Putamen (tissue), 1 donor: ENCODE measurements at places on chromosomes 2 and 18.

DNA sequence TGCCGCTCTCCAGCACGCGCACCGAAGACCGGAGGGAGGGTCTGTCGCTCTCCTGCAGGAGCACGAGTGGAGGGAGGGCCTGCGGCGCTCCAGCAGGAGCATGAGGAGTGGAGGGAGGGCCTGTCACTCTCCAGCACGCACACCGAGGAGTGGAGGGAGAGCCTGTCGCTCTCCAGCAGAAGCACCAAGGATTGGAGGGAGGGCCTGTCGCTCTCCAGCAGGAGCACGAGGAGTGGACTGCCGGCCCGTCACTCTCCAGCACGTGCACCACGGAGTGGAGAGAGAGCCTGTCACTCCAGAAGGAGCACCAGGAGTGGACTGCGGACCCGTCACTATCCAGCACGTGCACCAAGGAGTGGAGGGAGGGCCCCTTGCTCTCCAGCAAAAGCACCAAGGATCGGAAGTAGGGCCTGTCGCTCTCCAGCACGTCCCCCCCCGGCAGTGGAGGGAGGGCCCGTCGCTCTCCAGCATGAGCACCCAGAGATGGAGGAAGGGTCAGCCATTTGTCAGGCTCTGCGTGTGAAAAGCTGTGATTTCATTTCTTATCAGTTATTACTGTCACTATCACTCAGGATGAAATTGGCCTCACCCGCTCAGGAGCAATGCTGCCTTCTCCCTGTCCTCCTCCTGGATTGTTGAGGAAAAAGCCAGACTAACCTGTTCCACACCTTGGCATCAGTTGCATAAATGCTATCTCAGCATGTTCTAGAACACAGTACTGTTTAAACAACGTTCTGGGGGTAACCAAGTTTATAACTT, 35.9 kb downstream of the ADI1 start:
- DNase-seq = no peak

GRCh38 chr2:166413255-166413654, 37.5 kb upstream of the SCN9A start:
- no peak for DNase-seq

DNA sequence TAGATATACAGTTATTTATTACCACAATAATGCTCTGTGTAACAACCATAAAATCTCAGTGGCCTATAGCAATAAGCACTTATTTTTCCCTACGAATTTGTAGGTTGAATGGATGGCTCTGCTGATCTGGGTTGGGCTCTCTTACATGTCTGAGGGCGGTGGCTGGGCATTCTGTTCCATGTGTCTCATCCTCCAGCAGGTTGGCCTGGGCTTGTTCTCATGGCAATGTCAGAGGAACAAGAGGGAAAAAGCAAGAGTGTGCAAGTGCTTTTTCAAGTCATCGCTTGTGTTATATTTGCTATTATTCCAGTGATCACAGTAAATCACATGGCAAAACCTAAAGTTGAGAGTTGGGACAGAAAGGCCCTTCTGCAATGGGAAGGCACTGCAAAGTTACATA, 30.4 kb upstream of the MYO3B start:
- no peak for DNase-seq

- no peak for DNase-seq
These were observed 35.9 kb downstream of the TMEM18 start for GRCh38 chr2:641164-641871.

DNA sequence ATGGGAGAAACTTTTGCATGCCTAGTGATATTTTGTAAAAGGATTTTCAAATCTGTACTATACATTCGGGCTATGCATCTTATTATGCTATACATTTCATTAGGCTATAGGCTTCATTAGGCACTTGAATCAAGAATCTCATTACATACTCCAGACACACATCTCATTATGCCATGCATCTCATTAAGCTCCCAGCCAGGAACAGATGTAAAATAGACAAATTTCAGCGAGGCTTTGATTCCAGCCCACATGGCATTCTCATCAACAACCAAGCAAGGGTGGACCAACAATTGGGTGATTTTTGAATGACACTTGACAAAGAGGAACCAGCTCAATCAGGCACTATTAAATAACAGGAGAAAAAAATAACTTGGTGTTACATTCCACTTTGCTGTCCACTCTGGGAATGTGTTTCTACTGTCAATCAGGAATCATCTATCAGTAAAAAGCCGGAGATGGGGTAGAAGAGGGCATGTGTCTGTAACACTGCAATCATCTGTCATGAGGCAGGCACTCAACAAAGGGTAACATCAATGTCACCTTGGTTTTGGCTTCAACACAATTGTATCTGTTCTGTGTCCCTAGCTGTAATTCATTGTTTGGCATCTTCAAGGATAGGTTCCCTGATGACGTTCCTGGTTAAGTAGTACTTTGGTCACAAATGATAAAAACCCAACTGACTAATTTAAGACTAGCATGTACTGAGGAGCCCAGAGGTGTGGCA, 498.6 kb downstream of the EPHA4 start:
- no peak for DNase-seq

DNA sequence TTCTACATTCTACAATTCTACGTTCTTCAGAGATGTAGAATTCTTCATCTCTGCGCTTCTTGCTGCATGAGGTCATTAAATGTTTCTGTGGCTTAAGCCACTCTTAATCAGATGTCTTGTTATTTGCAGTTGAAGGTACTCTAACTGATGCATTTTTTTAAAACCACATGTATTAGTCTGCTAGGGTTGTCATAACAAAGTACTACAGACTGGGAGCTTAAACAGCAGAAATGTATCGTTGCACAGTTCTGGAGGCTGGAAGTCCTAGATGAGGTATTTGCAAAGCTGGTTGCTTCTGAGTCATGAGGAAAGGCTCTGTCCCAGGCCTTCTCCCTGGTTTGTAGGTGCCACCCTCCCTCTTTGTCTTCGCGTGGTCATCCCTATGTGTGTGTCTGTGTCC, 176.3 kb upstream of the GLI2 start:
- no peak for DNase-seq

- DNase-seq = no peak
These were observed 359.9 kb downstream of the DSC3 start for GRCh38 chr18:30682672-30683071.

GRCh38 chr2:8684540-8684877, 2.7 kb downstream of the ID2 start:
- DNase-seq = no peak

GRCh38 chr2:27509326-27509725, 12.7 kb downstream of the GCKR start:
- DNase-seq = no peak

GRCh38 chr2:213015387-213016165, 135.8 kb downstream of the IKZF2 start:
- DNase-seq = no peak

DNA sequence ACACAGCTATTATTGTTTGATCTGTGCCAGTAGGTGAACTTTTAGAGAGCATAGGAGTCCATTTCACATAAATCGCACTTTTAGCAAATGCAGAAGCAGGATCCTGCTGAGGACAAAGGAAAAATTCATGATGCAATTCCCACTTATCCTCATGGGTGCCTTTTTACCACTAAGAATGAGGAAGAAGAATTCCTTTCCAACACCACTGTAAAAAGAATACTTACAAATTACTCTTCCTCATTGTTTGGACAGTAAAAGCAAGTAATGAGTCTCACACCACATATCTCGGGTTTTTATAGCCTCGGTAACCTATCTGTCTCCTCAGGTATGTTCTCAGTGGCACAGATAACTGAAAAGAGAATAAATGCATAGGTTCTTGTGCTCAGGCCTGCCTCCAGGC, 238.5 kb downstream of the MTX2 start:
- no peak for DNase-seq

- no peak for DNase-seq
These were observed 18.3 kb downstream of the NHEJ1 start for GRCh38 chr2:219142329-219142728.

DNA sequence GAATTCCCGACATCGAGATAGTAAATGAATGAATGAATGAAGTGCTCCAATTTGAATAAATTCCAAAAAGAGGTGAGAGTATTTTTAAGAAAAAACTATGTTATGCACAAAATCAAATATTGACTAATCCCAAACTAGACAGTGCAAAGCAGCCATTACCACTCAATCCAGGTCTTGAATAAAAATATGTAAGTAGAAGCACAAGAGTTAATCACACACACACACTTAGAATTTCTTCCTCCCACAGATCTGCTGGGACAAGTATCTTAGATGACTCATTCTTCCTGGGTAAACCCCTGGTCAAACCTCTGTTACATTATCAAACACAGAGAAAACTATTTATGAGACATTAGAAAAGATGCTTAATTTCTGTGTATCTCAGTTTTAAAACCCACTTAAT, 102.0 kb downstream of the PLA2R1 start:
- no peak for DNase-seq

GRCh38 chr2:228417526-228417925, 236.0 kb upstream of the SPHKAP start:
- no peak for DNase-seq

DNA sequence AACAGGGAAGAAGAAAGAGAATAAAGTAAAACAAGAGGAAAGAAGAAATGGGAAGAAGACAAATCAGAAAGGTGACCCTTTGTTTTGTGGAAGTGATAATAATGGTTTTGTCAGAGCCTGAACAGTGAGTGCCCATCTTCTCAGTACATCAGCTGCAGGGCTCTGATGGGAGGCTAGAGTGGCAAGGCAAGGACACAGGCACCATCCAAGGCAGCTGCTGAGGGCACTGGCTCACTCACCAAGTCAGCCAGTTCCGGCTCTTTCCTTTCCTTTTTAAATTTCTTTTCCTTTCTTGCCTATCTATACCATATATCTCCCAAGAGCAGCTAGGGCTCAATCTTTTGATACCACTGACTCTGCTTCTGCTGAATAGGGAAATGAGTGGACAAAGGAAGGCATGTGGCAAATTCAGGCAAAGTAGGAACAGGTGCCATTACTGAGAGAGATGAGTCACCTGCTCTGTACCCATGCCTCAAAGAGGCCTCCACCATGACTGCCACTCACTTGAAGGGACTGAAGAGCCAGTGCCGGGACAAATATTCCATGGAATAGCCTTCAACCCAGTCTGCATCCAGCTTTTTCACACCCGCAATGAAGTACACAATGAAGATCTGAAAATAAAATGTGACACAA, 6.2 kb downstream of the GGCX start:
- no peak for DNase-seq

DNA sequence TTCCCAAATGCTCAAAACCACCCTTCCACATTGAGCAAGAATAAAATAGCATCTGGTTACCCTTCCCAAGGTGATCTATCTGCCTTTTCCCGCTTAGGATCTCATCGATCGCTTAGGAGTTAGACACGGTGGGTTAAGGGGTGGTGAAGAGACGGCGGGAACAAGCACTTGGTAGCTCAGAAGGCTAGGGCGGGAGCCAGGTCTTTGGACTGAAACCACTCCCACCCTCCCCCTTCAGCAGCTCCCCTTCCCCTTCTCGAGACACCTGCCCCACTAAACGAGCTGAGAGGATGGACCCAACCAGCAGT, 513 bp downstream of the THOC1 start:
- DNase-seq = no peak

DNA sequence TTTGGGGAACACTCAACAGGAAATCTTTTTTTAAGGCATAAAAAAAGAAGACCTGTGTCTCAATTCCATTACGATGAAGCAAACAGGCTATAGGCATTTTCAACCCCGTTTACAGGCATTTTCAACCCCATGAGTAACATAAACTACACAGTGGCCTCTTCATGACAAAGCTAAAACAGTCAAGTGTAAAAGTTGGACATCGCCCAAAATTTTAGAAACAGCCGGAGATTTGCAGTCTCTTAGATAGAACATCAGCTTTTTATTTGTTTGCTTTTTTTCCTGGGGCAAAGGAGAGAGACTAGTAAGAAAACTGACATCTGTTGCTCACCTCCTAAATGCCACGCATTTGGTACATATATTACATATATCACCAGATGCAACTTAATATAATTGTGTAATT, 173.7 kb downstream of the CMPK2 start:
- DNase-seq = no peak

GRCh38 chr2:232085826-232086425, 124.4 kb downstream of the DIS3L2 start:
- DNase-seq = no peak
